Left colon (tissue), 2 donors: ENCODE measurements at places on chromosomes 4 and X. TPM values are rescaled to one million over a fixed set of nuclear protein-coding genes. Genes with fewer than 3 reads are reported as not detected.

NAAA gene
- total RNA-seq, result 154 TPM

DNA sequence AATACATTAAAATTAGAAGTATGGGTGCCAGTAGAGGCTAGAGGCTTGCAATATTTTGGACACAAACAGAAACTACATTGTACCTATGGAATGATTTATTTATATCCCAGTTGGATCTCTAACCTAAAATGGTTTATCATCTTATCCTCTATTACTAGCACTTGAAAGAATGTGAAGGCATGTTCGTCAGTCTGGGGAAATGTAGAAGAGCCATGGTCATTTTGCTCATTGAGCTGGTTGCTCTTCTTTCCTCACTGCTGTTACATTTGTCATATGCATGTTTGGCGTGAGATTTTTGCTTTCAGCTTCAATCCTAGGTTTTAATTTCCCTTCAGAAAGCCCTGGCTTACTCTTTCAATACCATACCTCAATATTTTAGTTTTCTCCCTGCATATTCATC lies 82.4 kb upstream of the MYOZ2 start:
- DNase-seq, result no peak

- DNase-seq, result no peak
Observed at GRCh38 chr4:148007792-148008191, 275.9 kb downstream of the ARHGAP10 start.

PRKG2 gene
- 8.0 TPM for total RNA-seq

GLOD5 gene
- total RNA-seq, result 11.4 TPM

GRCh38 chr4:41363384-41363981 lies 106.8 kb downstream of the UCHL1 start:
- DNase-seq, result no peak
